ENCODE measurements at places on chromosomes 7 and 10.
A peak's percentile ranks its signal among the peaks of the same experiment; 100 is the strongest.

GRCh38 chr7:21722371-21722770 lies 179.5 kb downstream of the DNAH11 start:
- DNase-seq = no peak

DNA sequence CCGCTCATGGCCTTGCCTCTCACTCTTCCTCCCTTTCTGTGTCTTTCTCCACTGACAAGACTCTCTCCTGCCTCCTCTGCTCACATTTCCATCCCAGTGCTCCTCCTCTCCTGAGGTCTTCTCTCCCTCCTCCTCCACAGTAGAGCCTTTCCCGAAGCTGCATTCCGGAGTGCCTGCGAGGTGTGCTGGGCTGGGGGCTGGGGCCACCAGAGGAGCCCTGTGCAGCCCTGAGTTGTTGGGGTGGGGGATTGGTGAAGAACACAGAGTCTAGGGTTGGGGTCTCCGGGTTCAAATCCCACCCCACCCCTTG lies 76.4 kb downstream of the ZMIZ1 start:
- DNase-seq = no peak

DNA sequence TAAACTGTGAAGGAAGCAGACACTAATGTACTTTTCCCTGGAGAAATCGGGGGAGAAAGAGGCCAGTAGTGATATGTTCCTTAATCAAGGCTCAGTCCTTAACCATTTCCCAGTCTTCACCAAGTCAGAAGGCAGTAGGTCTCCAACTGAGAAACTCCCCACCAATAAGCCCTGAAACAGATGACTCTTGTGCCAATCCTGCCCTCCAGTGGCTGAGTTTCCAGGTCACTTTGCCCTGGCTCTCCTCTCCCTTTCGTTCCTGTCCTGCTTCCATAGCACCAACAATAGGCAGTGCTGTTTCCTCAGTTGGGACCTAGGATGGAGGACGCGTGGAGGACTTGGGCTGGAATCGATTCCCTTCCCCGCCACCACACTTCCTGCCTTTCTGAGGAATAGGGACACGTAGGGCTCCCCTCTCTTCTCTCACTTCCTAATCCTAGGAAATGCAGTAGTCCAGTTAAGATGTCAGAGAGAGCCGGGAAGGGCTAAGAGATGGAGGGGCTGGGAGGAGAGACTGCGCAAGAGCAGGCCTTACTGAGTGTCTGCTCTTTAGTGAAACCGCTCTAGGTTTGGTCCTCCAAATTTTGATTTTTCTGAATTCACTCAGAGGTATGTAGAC lies 23.4 kb downstream of the ATOH7 start:
- peak; percentile 33 for DNase-seq

- no peak for DNase-seq
Measured at GRCh38 chr7:24572393-24572996, 757 bp upstream of the PALS2 start.

DNA sequence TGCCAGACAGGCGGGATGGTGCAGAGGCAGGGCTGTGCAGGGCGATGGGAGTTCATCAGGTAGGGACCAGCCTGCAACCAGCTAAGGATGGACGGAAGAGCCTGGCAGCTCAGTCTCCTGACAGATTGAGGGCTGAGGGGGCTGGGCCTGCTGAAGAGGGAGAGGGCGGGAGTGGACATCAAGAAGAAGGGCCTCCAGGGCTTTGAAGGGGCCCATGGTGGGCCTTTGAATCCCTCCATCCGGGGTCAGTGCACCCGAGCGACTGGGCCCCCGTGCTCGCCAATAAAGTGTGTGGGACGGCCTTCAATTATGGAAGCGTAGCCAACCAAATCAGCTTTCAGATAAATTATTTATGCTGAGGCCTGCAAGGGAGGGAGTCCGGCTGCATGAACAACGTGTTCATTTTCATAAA lies 431.2 kb downstream of the RPS24 start:
- no peak for DNase-seq

DNA sequence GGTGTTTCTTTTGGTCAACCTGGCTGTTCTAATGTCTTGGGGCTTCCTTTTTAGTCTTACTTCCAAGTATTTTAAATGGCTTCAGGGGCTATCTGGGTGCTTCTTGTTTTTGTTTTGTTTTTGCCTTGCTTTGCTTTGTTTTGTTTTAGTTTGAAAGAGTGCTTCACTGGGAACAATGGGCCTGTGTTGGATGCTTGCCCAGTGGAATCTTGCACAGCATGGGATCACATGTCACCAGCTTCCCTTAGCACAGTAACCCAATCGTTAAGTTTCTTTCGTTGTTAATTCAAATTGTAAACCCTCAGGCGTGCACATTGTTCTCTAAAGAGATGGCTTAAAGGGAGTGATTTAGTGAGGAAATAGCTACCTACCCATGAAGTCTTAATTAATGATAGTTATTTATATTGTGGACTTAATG lies 8.9 kb downstream of the COL17A1 start:
- DNase-seq = peak; percentile 82

GRCh38 chr7:142228537-142229104 lies 29.2 kb downstream of the PRSS58 start:
- no peak for DNase-seq

DNA sequence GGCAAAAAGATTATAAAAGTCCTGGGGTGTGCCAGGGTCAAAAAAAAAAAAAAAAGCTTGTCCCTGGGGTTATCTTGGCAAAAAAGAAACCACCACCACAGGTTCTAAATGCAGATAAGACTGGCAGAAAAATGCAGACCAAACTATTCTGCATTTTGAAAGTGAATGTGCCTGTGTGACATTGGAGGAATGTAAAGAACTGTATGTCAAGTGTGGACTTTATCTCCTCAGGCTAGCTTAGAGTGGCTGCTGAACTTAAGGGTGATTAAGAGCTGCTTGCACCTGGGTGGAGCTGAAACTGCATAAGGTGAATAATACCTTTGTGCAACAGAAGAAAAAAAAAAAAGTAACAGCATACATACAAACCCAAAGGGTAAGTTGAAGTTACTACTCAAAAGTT lies 1.3 kb upstream of the NAPEPLD start:
- DNase-seq = no peak

- DNase-seq = no peak
Measured at GRCh38 chr7:22676385-22676784, 50.6 kb upstream of the IL6 start.

- DNase-seq = no peak
Measured at GRCh38 chr10:34666008-34666704, 148.9 kb downstream of the PARD3 start.

DNA sequence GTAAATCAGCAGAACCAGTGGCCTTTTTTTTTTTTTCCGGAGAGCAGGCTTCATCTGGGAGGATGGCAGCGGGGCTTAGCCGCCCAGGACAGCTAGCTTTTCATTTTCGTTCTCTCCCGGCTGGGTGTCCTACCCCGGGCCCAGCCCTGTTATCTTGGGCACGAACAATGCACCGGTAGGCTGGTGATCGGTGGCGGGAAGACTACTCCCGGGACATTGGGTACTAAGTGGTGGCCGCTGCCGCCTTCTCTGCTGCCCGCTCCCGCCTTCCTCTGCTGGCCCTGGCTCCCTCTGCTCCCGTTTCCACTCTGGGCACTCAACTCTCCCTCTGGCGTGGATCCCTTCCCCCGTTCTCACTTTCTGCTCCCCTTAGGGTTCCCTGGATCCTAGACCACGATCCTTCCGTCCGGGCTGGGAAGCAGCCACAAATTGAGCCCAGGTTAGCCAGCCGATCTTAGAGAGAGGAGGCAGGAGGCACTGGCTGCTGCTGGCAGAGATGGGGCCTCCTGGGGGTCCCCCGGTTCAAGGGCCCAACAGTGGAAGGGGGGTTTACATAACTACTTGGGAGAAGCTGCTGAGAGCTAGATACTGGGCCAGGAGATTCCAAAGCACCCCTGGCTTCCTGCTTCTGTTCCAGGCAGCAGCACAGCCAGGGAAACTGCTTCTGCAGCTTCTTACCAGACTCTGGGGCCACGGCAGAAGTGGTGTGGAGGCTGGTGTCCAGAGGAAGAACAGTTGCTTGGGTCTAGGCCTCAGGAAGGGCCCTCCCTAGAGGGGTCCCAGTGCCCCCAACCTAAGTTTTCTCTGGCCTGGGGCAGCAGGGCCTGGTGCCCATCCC lies 1.8 kb downstream of the TLX1 start:
- DNase-seq = no peak

GRCh38 chr10:843703-844102 lies 87.8 kb downstream of the LARP4B start:
- no peak for DNase-seq

- DNase-seq = no peak
Measured at GRCh38 chr7:55992346-55992745, 28.0 kb downstream of the NIPSNAP2 start.

- DNase-seq = no peak
Measured at GRCh38 chr10:58220769-58221451, 46.8 kb downstream of the IPMK start.

GRCh38 chr7:91165006-91165845 lies 99.0 kb upstream of the FZD1 start:
- no peak for DNase-seq

GRCh38 chr7:158606671-158607424 lies 19.2 kb upstream of the PTPRN2 start:
- DNase-seq = no peak

- no peak for DNase-seq
Measured at GRCh38 chr10:113541549-113541927, 11.3 kb upstream of the HABP2 start.

Measured in COR-L47 (cell line).